ENCODE measurements at places on chromosomes 5 and 9.
A peak's percentile ranks its signal among the peaks of the same experiment; 100 is the strongest.

- no peak for DNase-seq
These were observed 12.5 kb downstream of the SELENOP start for GRCh38 chr5:42799241-42799608.

DNA sequence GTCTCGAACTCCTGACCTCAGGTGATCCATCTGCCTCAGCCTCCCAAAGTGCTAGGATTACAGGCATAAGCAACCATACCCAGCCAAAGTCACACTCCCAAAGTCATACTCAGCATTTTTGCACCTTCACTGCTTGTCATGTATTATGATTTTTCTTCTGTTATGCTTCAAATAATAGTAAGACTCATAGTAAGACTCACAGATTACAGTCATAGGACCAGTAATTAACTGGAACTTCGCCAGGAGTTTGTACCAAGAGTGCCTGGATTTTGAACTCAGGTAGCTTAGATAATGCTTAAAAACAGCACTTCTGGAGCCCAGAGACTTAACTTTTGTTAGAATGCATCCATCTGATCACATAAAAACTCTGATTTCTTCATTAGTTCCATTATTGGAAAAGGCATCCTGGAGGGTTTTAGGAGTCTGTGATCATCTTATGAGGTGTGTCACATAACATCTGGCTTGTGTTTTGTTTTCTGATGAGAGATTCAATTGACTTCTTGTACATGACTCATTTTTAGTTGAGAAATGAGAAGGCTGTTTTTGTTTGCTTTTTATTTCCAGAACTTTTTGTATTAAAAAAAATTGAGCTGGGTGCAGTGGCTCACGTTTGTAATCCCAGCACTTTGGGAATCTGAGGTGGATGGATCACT, 131.5 kb downstream of the ADAMTS19 start:
- no peak for DNase-seq

GRCh38 chr9:30534896-30535295, 1849.5 kb upstream of the ACO1 start:
- DNase-seq: no peak

GRCh38 chr9:115730396-115730795, 423.2 kb upstream of the PAPPA start:
- no peak for DNase-seq

GRCh38 chr9:137247135-137247915, 3.8 kb upstream of the STPG3 start:
- no peak for DNase-seq

GRCh38 chr5:113145757-113146387, 169.3 kb downstream of the DCP2 start:
- DNase-seq: peak; percentile 47

DNA sequence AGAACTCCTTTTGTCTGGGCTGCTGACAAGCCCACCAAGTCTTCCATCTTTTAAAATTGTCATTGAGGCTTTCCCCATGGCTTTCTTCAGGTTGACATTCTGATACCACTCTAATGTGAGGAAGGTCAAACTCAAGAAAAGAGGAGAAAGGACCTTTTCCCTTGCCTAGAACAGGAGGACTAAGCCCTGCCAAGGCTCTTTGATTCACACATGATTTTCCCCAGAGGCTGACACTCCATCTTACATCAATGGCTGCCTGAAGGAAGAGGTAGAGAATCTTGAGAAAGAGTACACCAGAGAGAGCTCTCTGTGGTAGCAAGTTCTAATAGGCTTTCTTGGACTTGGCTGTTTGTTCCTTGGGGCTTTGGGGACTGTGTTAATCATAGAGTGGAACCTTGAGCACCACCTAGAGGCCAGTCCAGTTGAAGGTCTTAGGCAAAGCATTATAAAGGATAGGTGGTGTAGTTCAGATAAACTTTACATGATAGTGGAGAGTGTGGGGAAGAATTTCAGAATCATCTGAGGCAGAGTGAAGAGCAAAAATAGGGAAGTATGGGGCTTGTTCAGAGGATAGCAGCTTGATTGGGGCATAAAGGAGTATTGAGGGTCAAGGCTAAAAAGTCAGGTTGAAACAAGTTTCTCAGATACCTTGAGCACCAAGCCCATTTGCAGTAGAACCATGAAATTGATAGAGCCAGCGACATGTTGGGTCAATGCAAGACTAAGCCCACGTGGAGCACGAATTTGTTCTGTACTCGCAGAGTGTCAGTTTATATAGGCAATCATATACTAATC, 36.7 kb downstream of the NDFIP1 start:
- peak; percentile 77 for DNase-seq

DNA sequence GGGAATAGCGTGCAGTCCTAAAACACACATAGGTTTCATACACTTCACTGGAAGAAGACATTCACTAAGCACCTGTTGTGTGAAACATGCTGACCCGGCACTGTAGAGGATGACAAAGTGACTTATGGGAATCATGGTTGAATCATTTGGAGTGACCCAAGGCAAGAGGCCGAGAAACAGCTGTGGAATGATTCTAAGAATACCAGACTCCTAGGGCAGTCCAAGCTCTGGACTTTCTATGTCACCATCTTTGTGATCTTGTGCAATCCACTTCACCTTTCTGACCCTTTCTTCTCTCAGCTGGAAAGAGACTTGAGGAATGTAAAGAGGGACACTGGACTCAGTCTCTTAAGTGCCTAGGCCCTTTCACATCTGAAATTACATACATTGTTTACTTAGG, 13.1 kb downstream of the MSANTD3 start:
- peak; percentile 92 for DNase-seq

GRCh38 chr9:78806492-78807160, 509.7 kb downstream of the PSAT1 start:
- peak; percentile 58 for DNase-seq

- no peak for DNase-seq
These were observed 18.8 kb downstream of the DBH start for GRCh38 chr9:133654736-133655657.

DNA sequence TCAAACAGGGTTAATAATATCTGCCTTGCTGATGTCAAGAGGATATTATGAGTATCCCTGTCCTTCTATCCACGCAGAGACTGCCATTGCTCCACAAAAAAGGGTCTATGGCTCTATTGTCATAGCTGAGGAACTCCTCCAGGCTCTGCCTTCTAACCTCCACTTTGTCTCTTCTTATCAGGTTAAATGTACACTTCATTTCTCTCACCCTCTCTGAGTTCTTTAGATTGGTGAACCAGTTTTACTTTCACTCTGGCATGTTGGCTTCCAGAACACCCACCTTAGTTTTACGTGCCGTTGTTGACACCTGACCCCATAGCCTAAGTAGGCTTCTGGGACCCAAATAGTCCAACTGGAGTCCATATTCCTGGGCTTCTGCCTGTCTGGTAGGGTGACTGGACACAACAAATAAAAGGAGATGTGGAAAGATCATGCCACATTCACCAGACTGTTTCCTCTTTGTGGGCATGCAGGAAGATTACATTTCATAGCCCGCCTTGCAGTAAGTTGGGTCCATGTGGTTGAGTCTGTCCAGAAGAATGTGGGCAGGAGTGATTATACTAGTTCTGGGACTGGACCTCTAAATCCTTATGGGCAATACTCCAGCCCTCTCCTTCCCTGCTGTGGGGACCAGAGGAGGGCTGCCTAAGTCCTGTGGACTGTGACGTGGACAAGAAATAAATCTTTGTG, 350.4 kb upstream of the CLINT1 start:
- DNase-seq: no peak

DNA sequence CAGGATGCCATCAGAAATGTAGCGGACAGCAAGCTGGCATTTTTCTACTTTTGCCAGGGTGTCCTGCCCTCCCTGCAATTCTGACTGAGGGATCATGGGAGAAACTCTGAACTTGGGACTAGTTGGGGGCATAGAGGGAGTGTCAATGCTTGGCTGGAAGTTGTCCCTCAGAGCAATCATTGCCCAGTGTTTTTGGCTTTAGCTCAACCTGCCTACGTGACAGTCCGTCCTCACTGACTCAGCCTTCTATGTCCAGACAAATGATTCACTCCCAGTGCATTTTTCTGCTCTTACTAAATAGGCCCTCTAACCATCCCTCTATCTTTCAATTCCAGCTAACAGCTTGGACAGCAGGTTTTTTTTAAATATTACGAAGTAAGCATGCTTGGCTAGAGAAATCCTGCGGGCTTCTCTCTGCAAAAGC, 627.4 kb downstream of the TLR4 start:
- DNase-seq: peak; percentile 85

- peak; percentile 3 for DNase-seq
These were observed 58.6 kb downstream of the CEP120 start for GRCh38 chr5:123364441-123365155.

DNA sequence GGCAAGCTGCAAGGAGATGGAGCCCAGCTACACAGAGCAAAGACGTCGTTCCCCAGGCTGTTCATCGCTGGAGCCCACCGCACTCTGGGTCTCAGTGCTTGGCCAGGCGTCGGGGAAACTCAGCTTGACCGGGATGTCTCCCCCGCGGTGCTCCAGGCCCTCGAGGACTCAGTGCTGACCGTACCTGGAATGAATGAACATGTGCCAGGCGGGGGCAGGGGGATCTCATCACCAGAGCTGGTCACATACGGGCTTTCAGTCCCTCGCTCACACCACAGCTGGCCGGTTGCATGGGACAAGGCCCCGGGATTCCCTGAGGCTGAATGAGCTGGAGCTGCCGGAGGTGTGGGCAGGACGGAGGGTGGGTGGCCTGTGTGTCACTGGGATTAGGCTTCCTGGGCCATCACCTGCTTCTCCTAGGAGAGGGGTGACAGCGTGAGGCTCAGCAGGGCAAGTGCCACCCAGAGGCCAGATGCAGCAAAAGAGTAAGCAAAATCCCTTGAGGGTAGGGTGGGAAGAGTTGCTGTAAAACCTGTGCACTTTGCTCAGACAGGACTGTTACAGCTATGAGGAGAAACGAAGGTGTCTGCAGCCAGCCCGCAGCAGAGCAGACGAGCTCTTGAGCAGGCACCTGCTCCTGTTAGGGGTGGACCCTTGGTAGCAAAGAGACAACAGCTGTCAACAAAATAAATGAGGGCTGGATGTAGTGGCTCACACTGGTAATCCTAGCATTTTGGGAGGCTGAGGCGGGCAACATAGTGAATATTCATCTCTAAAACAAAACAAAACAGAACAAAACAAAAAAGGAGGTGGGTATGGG, 70.7 kb upstream of the RAPGEF1 start:
- no peak for DNase-seq

DNA sequence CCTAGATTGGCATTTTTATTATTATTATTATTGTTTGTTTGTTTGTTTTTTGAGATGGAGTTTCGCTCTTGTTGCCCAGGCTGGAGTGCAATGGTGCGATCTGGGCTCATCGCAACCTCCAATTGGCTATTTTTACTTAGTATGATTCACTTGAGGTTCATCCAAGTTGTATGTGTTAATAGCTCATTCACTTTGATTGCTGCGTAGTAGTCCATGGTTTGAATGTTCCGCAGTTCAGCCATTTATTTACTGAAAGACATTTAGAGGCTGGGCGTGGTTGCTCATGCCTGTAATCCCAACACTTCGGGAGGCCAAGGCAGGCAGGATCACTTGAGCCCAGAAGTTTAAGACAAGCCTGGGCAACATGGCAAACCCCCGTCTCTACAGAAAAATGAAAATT, 22.6 kb upstream of the MELK start:
- DNase-seq: no peak

DNA sequence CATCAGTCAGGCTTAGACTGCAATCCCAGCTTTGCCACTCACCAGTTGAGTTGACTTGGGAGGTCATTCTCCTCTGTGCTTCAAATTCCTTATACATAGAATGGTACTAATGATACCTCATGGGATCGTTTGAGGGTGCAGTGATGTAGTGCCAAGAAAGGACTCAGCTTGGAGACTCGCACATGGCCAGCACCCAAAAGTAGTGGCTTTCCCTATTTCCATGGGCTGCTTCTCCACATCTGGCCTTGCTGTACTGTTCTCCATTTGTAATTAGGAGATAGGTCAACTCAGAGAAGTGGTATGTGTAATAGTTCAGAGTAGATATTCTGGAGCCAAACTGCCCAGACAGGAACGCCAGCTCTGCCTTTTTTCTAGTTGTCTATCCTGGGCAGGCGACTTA, 5.5 kb downstream of the CCL19 start:
- no peak for DNase-seq

DNA sequence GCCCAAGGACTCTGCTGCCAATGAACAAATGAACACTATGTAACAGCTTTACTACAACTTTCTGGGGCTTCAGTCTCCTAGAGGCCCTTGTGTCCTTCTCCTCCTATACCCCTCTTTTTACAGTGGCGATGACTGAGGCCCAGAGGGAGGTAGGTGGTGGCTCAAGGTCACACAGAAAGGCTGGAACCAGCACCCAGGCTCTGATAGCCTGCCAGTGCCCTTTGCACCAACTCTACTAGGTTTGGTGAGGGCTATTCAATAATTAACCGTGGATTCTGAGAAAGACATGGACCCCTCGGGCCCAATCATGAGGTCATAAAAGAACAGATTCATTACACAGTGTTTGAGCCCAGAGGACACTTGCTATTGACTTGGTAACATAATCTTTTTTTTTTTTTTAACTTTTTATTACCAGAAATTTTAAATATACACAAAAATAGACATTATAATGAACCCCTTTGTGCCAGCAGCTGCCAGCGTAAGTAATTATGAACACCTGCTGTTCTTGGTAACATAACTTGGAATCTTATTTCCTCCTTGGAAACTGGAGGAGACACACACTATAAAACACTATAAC, 6.1 kb upstream of the ALDH1B1 start:
- DNase-seq: no peak

- DNase-seq: peak; percentile 57
These were observed 68.8 kb downstream of the ELL2 start for GRCh38 chr5:95892784-95893354.

GRCh38 chr9:136424750-136425362, 14.4 kb downstream of the PMPCA start:
- DNase-seq: no peak

DNA sequence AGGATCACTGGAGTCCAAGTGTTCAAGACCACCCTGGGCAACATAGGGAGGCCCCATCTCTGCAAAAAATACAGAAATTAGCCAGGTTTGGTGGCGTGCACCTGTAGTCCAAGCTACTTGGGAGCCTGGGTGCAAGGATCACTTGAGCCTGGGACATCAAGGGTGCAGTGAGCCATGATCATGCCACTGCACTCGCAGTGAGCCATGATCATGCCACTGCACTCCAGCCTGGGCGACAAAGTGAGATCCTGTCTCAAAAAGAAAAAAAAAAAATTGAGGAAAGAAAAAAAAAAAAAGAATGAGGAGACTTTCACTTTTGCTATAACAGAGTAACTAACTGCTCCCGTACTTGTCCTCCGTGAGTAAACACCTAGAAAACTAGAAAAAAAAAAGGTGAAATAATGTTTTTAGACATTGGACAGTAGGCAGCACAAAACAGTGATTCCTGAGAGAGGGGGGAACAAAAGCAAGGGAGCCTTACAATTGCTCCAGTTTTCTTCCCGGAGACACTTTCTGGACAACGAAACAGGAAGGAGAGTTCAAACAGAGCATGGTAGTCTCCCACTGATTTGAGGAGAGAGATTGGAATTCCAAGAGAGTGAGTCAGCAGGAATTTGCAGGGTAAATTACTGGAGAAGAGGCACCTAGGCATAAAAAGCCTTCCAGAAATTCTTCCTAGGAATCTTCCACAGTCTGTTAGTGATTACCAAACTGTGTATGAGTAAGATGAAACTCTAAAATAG, 6.9 kb upstream of the ZBTB5 start:
- peak; percentile 93 for DNase-seq

Data from mesenchymal stem cell (in vitro differentiated cells and primary cell).